ENCODE measurements at places on chromosomes 11 and 22. TPM values are rescaled to one million over a fixed set of nuclear protein-coding genes. Genes with fewer than 3 reads are reported as not detected.

OR2D2 gene
- not detected for total RNA-seq

SCARF2 gene
- total RNA-seq: 6.9 TPM

TTC28 gene
- total RNA-seq: 7.1 TPM

ARCN1 gene
- 81.1 TPM for total RNA-seq

ELP4 gene
- total RNA-seq: 24.2 TPM

OR52E2 gene
- total RNA-seq: not detected

ZBTB44 gene
- 37.0 TPM for total RNA-seq

SPDYC gene
- not detected for total RNA-seq

INPPL1 gene
- total RNA-seq: 22.4 TPM

GVQW3 gene
- total RNA-seq: 0.95 TPM

Data from esophagus squamous epithelium (tissue), 5 donors.